Epithelial cell of proximal tubule (primary cell): ENCODE measurements at places on chromosomes 4 and X. TPM values are rescaled to one million over a fixed set of nuclear protein-coding genes. Genes with fewer than 3 reads are reported as not detected.

Gene USP9X
- 27.6 and 34.8 TPM in 2 replicates for total RNA-seq

Gene GAGE12E
- total RNA-seq = not detected in 2 replicates

Gene TNIP2
- 76.7 and 77.4 TPM in 2 replicates for total RNA-seq

Gene AKAP4
- total RNA-seq = not detected in 2 replicates

Gene H2BW2
- not detected in 2 replicates for total RNA-seq

Gene CLGN
- 7.7 and 8.1 TPM in 2 replicates for total RNA-seq

Gene IL2RG
- total RNA-seq = not detected in 2 replicates

Gene FHIP1A
- 8.5 and 17.0 TPM in 2 replicates for total RNA-seq

Gene FNIP2
- total RNA-seq = 16.2 and 20.8 TPM in 2 replicates

Gene LETM1
- 42.6 and 65.4 TPM in 2 replicates for total RNA-seq

Gene SUPT20HL1
- total RNA-seq = not detected in 2 replicates

Gene BEND2
- total RNA-seq = not detected in 2 replicates

Gene RGN
- total RNA-seq = 0.80 and 2.9 TPM in 2 replicates

Gene MAP7D3
- total RNA-seq = 10.9 and 18.6 TPM in 2 replicates

Gene DMRTC1B
- total RNA-seq = not detected in 2 replicates

Gene ADH1A
- total RNA-seq = not detected in 2 replicates

Gene NPNT
- 1.5 and 15.4 TPM in 2 replicates for total RNA-seq

Gene USP51
- 0.80 and 1.0 TPM in 2 replicates for total RNA-seq

Gene PRDM5
- 5.2 and 7.3 TPM in 2 replicates for total RNA-seq

Gene CT55
- total RNA-seq = not detected in 2 replicates

Gene ARHGAP24
- total RNA-seq = 3.3 and 9.9 TPM in 2 replicates

Gene FAM114A1
- 60.6 and 61.5 TPM in 2 replicates for total RNA-seq

Gene CCKAR
- total RNA-seq = not detected in 2 replicates

Gene C4orf51
- not detected in 2 replicates for total RNA-seq

Gene MAGEA3
- not detected in 2 replicates for total RNA-seq

Gene SOD3
- 0.43 and 0.63 TPM in 2 replicates for total RNA-seq

Gene GPR50
- not detected in 2 replicates for total RNA-seq

Gene PNMA3
- 0.22 and 0.69 TPM in 2 replicates for total RNA-seq

Gene ASB12
- 0.07 TPM in 1 of 2 replicates, not detected in the other for total RNA-seq

Gene RAI2
- total RNA-seq = 0.17 TPM in 1 of 2 replicates, not detected in the other

Gene MAGEB5
- not detected in 2 replicates for total RNA-seq

Gene CLDN24
- total RNA-seq = not detected in 2 replicates

Gene ESX1
- total RNA-seq = 0.22 TPM in 1 of 2 replicates, not detected in the other

Gene ANXA3
- 354 and 367 TPM in 2 replicates for total RNA-seq

Gene RAB41
- not detected in 2 replicates for total RNA-seq

Gene FOXR2
- total RNA-seq = not detected in 2 replicates
